ENCODE measurements at places on chromosomes 5 and 9.

DNA sequence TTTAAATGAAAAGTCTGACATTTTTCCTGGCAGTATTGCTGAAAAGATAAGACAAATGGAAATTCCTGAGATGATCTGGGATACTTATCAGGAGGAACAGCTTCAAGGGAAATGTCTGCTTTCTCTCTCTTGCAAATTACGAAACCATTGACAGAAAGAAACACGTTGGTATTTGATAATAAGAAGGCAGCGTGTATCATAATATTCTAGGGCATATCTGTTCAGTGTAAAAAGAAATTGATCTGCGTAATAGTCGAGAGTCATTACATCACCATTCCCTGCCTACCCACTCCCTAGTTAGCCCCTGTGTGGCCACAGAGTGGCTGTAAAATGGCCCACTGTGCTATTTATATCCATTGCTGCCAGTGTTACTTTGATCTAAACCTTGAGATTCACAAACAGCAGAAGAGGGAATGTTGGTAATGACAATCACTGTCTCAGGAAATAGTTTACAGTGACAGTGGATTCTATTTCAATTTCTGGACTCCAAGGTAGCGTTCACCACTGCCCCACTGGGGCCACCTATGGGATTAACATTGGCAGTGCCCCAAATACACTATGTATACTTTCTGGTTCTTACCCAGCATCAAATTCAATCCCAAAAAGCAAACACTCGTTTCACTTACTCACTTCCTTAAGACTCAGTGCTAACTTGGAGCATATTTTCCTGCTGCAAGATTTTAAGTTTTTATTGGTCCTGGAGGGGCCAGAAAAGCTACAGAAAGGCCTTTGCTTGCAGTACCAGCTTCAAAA is 133.4 kb upstream of the GAS1 start:
- peaks cover 21% of the 10 kb centered on the region for H3K4me1 ChIP-seq
- H3K27me3 ChIP-seq = no peaks in the 10 kb centered on the region
- no peak overlapping the region for H3K4me3 ChIP-seq
- no peak for DNase-seq

DNA sequence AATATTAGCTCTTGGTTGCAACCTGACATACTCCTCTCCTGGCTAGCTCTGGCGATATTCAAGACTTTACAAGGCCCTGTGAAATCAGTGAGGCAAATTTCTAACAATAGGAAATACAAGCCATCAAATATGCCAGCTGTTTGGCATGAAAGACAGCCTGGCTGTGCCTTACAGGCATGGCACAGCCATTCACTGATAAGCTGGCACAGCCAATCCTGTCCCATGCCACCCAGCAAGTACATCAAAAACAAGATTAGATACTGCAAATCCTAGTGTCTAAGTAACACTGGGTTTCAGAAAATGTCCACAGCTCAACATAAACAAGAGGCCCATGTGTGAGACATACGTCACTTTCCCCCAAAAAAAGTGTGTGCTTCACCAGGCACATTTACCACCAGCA is 1045.8 kb upstream of the DMAC1 start:
- no peak for DNase-seq
- H3K27ac ChIP-seq = no peak overlapping the region
- no peaks in the 10 kb centered on the region for H3K27me3 ChIP-seq
- H3K36me3 ChIP-seq = peaks cover 11% of the 10 kb centered on the region
- H3K4me1 ChIP-seq = peaks cover 12% of the 10 kb centered on the region
- H3K4me3 ChIP-seq = no peak overlapping the region

GRCh38 chr9:90830977-90831376 is 29.4 kb downstream of the SYK start:
- DNase-seq = no peak
- H3K27ac ChIP-seq = no peak overlapping the region
- H3K27me3 ChIP-seq = peaks cover 3% of the 10 kb centered on the region
- H3K4me3 ChIP-seq = no peak overlapping the region
- peaks cover 6% of the 10 kb centered on the region for H3K4me1 ChIP-seq

DNA sequence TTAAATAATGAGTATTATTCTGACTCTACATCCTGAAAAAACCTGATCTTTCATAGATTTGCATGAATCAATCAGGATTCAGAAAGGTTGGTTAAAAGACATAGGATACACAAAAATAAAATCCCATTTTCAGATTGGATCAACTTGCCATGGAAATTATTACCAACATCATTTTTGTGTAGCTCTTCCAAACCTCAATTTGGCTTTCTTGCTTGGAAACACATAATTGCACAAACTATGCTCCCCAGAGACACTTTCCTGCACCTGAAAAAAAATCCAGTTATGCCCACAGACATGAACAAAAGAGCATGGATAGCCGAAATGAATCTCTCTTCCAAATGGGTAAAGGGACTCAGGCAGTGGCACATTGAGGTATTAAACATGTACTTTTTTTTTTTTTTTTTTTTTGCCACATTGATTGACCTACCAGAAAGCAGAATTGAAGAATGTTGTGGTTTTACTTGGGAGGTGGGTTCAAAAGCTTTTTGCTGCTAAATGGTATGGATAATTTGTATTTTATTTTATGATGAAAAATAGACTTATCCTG is 135.4 kb upstream of the FBN2 start:
- DNase-seq = no peak
- no peaks in the 10 kb centered on the region for H3K27me3 ChIP-seq
- no peak overlapping the region for H3K4me3 ChIP-seq
- H3K36me3 ChIP-seq = no peaks in the 10 kb centered on the region
- no peak overlapping the region for H3K27ac ChIP-seq

DNA sequence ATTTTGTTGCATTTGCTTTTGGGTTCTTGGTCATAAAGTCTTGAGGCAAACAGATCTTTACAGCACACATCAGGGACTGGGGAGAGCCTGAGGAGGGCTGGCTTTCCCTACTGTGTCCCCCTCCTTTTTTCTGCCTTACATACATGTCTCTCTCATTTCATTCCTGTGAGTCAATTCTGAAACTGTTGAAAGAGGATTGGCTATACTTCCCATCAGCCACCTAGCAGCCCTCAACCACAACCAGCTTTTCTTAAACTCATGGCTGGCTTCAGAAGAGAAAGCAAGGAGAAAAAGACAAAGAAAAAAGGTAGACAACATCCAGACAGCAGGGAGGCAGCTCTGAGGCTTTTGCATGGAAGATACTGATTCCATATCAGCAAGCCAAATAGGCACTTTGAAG is 374.8 kb upstream of the KIF2A start:
- H3K27ac ChIP-seq = no peak overlapping the region
- H3K4me1 ChIP-seq = no peaks in the 10 kb centered on the region
- H3K27me3 ChIP-seq = no peaks in the 10 kb centered on the region
- no peak for DNase-seq
- H3K4me3 ChIP-seq = no peak overlapping the region
- no peaks in the 10 kb centered on the region for H3K36me3 ChIP-seq

GRCh38 chr9:11500780-11501179 is 888.0 kb upstream of the PTPRD start:
- H3K36me3 ChIP-seq = no peaks in the 10 kb centered on the region
- H3K4me1 ChIP-seq = no peaks in the 10 kb centered on the region
- no peak overlapping the region for H3K27ac ChIP-seq

- no peaks in the 10 kb centered on the region for H3K27me3 ChIP-seq
- no peak overlapping the region for H3K27ac ChIP-seq
- H3K36me3 ChIP-seq = peaks cover 2% of the 10 kb centered on the region
- H3K4me3 ChIP-seq = no peak overlapping the region
Measured at GRCh38 chr9:106112935-106113334, 418.6 kb downstream of the TMEM38B start.

DNA sequence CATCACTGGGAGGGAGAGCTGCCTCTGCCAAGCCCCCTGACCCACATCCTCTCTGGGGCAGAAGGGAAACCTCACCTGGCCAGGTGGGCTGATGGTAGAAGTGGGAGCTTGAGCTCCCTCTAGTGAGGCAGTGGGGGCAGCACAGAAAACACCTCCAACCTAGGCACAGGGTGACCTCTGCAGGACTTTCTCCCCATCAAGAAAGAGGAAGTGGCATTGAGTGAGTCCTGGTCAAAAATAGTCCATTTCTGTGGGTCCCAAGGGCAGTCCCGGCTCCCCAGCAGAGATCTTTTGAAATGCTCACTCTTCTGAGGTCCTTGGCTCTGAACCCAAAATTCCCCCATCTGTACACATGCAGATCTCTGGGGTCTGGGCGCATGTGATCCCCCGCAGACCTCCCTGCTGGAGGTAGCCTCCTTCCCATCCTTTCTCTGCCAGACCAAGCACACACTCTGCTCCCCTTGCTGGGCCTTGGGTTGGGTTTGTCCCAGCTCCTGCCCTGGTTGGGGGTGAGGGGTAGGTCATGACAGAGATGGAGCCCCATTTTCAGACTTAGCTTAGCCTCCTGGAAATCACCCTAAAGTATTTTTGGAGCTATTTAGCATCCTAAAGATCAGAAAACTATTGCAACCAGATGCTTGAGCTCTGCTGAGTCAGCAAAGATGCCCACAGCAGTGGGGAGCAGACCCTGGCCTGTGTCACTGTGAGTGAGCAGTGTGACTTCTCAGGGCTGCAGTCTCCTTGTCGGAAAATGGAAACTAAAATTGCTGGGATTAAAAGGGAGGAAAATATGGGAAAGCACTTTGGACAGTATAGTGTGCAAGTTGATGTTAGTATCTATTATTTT is 41.6 kb upstream of the LCP2 start:
- peaks cover 3% of the 10 kb centered on the region for H3K36me3 ChIP-seq
- no peak for DNase-seq
- H3K27ac ChIP-seq = no peak overlapping the region
- no peaks in the 10 kb centered on the region for H3K27me3 ChIP-seq
- H3K4me3 ChIP-seq = no peak overlapping the region

GRCh38 chr5:140255460-140256157 is 47.3 kb downstream of the PFDN1 start:
- no peak overlapping the region for H3K27ac ChIP-seq
- no peak for DNase-seq
- peaks cover 16% of the 10 kb centered on the region for H3K4me1 ChIP-seq
- H3K36me3 ChIP-seq = peaks cover 22% of the 10 kb centered on the region

GRCh38 chr5:128002425-128002824 is 81.1 kb upstream of the SLC12A2 start:
- no peak overlapping the region for H3K4me3 ChIP-seq
- no peaks in the 10 kb centered on the region for H3K27me3 ChIP-seq
- peaks cover under 1% of the 10 kb centered on the region for H3K36me3 ChIP-seq
- H3K27ac ChIP-seq = no peak overlapping the region
- no peaks in the 10 kb centered on the region for H3K4me1 ChIP-seq

DNA sequence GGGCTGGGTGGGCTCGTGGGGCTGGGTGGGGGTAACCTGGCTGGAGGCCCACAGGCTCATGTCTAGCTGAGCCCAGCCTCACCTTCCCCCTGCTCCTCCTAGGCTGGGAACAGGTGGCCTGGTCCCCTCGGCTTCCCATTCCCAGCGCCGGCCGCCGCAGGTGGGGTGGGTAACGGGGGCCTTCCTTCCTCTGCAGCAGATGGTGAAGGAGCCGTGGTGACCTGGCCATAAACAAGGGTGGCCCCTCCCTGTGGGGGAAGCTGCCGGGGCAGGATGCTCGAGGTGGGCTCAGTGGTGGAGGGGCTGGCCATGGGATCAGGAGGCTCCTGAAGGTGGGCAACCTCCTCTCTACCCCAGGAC is 41.0 kb upstream of the EGFL7 start:
- H3K4me1 ChIP-seq = peaks cover 10% of the 10 kb centered on the region
- no peaks in the 10 kb centered on the region for H3K36me3 ChIP-seq
- H3K27me3 ChIP-seq = no peaks in the 10 kb centered on the region
- no peak for DNase-seq
- no peak overlapping the region for H3K4me3 ChIP-seq
- no peak overlapping the region for H3K27ac ChIP-seq

- H3K4me1 ChIP-seq = peaks cover 5% of the 10 kb centered on the region
- H3K27ac ChIP-seq = no peak overlapping the region
- H3K27me3 ChIP-seq = no peaks in the 10 kb centered on the region
Measured at GRCh38 chr9:93108291-93109041, 12.4 kb downstream of the CARD19 start.

DNA sequence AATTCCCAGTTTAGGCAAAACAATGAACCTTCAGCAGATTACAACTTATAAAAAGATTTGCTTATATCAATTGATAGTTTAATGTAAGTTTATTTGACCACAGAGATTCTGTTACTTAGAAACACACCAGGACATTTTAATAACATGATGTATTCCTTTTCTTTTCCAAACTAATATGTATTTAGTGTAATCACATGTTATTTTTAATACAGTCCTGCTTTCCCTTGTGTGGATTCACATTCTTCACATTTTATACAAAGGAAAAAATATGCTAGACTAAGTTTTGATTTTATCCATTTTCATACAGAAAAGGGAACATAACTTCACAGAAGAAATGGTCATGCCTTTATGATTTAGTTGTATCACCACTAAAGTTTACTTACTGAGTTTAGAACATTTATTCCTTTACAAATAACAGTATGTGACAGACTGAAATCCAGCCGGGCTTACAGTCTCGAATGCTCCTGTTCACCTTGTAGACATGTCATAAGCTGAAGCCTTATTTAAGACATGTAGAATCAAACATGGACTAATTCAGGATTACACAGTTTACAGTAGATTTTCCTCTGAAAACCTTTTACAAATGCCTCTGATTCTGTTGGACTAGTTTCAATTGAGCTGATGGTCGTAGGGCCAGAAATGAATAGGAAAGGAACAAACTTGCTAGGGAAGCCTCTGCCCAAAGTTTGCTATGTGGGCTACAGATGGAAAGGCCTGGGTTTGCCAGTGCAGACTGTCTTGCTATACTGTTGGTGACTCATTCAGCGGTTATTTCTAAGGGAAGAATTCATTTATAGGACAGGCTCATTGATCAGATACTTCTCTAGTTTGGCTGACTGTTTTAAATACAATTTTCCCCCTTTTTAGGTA is 6.6 kb upstream of the ASPN start:
- no peak for DNase-seq
- no peak overlapping the region for H3K27ac ChIP-seq
- H3K36me3 ChIP-seq = no peaks in the 10 kb centered on the region
- no peak overlapping the region for H3K4me3 ChIP-seq
- H3K4me1 ChIP-seq = no peaks in the 10 kb centered on the region
- H3K27me3 ChIP-seq = no peaks in the 10 kb centered on the region

GRCh38 chr9:13967011-13967410 is 346.9 kb downstream of the NFIB start:
- no peaks in the 10 kb centered on the region for H3K36me3 ChIP-seq
- no peaks in the 10 kb centered on the region for H3K27me3 ChIP-seq
- H3K4me3 ChIP-seq = no peak overlapping the region
- DNase-seq = no peak

DNA sequence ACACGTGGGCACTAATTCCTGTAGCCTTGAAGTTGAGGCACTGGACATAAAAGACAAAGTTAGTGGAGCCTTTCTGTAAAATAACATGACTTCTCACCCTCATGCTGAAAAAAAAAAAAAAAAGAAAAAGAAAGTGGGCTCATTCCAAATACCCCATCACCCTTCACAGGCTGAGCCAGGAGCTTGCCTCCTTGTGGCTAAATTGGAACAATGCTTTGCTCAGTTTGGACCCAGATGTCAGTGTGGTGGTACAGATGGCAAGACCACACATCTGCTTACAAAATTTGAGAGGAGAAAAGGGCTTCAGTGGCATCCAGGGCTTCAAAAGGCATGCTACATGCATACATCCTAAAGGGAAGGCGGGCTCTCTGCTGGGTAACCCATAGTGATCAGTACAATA is 342.8 kb downstream of the EBF1 start:
- no peak overlapping the region for H3K27ac ChIP-seq
- H3K4me1 ChIP-seq = peaks cover 15% of the 10 kb centered on the region
- no peak for DNase-seq
- H3K36me3 ChIP-seq = no peaks in the 10 kb centered on the region
